ENCODE measurements at places on chromosomes 13 and 19.

GRCh38 chr19:30703645-30704044 lies 331.5 kb downstream of the ZNF536 start:
- no peak for DNase-seq

DNA sequence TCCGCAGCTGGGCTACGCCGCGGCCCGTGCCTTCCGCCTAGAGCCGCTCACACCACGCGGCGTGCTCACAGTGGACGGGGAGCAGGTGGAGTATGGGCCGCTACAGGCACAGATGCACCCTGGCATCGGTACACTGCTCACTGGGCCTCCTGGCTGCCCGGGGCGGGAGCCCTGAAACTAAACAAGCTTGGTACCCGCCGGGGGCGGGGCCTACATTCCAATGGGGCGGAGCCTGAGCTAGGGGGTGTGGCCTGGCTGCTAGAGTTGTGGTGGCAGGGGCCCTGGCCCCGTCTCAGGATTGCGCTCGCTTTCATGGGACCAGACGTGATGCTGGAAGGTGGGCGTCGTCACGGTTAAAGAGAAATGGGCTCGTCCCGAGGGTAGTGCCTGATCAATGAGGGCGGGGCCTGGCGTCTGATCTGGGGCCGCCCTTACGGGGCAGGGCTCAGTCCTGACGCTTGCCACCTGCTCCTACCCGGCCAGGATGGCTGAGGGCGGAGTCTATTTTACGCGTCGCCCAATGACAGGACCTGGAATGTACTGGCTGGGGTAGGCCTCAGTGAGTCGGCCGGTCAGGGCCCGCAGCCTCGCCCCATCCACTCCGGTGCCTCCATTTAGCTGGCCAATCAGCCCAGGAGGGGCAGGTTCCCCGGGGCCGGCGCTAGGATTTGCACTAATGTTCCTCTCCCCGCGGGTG lies 7.4 kb downstream of the DBP start:
- no peak for DNase-seq

GRCh38 chr19:10289167-10289835 lies 451 bp upstream of the ICAM5 start:
- DNase-seq: no peak

GRCh38 chr19:42226886-42227285 lies 6.8 kb downstream of the ZNF526 start:
- no peak for DNase-seq

DNA sequence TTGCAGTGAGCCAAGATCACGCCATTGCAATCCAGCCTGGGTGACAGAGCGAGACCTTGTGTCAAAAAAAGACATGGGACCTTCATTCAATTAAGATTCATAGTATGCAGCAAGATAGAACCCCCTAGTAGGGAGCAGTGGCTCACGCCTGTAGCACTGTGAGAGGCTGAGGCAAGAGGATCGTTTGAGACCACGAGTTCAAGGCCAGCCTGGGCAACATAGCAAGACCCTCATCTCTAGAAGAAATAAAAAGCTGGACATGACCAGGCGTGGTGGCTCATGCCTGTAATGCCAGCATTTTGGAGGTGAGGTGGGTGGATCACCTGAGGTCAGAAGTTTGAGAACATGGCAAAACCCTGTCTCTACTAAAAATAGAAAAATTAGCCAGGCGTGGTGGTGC lies 7.1 kb upstream of the LGALS7 start:
- DNase-seq: no peak

GRCh38 chr19:42270346-42271044 lies 1.4 kb downstream of the CIC start:
- no peak for DNase-seq

DNA sequence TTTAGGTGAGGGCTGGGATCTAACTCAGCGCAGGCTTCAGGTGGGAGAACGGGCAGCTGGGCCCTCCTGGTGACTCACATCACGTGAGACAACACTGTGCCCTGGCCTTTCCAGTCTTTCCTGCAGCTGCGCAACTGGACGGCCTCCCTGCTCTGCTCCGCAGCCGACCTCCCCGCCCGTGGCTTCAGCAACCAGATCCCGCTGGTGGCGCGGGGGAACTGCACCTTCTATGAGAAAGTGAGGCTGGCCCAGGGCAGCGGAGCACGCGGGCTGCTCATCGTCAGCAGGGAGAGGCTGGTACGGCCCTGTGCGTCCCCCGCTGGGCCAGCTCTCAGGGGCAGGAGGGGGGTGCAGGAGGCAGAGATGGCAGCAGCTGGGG lies 8.8 kb downstream of the SPPL2B start:
- DNase-seq: no peak

DNA sequence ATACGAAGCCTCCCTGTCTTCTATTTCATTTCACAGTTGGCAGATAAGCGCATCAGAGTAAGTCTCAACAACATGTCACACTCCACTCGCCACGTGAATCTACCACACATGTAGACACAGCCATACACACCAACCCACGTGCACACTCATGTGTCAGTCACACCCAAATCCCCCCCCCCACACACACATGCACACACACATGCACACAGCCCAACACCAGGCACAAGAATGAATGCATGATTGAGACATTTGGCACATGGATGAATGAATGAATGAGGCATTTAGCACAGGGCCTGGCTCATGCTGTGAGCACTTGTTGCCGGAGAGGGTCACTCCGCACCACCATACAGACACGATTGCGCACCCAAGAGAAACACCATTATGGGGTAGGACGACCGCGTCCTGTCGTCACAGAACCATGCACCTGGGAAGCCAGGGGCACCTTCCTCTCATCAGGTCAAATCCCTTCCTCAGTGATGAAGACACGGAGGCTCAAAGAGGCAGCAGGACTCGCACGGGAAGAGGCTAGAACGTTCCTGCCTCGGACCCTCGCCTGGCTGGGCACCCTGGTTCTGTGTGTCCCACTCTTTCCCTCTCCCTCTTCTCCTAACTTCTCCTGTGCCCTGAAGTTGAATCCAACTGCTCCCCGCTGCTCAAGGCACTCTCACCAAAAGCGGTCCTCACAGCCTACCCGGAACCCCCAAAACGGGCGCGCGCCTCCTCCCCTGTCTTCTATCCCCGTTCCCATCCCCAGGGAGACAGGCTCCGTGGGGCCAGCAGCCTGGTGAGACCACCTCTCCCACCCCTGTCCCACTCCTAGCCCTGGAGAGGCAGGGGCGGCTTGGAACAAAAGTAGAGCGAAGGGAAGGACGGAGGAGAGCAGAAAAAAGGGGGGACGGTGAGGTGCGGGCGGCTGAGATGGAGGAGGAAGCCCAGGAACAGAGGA lies 1.3 kb downstream of the MEIS3 start:
- DNase-seq: no peak

DNA sequence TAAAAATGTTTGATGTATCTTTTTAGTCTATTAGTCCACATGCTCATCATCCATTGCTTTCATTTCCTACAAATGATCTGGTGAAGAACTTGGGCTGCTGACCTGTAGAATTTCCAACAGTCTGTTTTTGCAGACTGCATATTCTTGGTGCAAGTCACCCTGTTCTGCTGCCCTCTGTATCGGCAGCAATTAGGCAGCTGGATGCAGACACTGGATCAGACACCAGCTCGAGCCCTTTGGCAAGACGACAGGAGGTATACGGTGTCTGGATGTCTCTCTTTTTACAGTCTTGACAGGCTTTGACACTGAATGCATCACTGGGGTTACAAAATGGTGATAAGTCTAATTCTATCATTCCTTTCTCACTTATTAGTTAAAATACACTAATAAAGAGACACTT lies 21.8 kb downstream of the MTRF1 start:
- no peak for DNase-seq

DNA sequence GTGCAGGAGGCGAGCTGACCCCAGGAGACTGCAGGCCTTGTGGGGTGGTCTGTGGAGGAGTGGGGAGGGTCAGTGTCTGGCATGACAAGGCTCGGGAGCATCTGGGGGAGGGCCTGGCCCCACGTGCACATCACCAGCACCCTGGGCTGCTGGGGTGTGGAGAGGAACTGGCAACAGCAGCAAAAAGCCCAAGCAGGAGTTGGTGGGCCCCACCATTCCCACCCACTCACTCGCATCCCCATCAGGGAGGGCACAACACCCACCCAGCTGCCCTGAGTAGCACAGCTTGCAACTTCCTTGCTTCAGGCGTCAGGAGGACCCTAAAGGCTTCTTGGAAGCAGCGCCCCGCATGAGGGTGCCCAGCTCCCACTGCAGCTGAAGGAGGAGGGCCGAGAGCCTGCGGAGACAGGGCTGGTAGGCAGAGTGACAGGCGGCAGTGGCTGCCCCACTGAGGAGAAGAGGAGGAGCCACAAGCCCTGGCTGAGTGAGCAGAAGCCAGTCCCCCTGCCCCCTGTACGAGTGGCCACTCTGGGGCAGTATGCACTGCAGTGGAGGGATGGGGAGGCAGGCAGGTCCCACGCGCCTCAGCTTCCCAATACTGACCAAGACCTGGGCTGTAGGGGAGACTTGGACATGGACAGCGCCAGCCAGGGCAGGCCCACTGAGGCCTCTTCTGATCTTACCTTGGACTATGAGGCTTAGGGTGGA lies 26.5 kb downstream of the ELL start:
- DNase-seq: no peak

DNA sequence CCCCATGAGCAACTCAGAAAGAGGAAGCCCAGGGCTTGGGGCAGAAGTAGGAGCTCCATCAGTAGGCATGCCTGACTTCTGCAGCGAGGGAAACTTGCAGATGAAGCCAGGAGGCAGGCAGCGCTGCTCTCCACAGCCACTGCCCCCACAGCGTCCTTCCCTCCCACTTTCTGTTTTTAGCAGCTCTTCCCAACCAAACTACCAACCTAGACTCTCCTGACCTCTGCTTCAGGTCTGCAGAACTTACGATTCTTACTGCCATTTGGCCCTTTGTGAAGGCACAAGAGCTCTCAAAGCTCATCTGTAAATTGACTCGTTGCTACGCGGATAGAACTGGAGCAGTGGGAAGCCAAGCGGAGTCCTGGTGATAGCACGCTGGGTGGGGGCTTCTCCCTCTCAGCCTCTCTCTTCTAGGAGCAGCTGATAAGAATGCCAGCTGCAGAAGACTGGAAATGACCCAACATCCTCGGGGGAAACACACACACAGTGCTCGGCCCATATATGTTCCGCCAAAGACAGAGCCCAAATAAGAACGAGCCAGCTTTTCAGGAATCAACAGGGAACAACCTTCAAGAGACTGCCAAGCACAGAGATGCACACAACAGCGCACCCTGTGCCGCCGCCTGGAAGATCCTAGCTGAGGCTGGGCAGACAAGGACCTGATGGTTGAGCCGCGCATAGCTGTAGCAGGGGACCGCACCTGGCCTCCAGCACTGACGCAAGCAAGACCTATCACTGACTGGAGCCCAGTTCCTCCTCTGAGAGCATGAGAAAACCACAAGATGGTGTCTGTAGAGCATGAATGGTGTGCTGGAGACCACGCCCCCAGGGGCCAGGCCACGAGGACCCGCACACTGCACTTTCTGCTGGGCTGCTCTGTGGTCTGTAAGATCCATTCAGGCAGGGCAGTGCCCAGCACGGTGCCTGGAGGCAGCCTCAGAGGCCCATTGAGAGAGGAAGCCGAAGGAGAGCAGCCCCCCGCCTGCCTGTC lies 15.9 kb upstream of the SLC35E1 start:
- DNase-seq: no peak

GRCh38 chr13:43195551-43195950 lies 172.2 kb downstream of the DNAJC15 start:
- DNase-seq: no peak

DNA sequence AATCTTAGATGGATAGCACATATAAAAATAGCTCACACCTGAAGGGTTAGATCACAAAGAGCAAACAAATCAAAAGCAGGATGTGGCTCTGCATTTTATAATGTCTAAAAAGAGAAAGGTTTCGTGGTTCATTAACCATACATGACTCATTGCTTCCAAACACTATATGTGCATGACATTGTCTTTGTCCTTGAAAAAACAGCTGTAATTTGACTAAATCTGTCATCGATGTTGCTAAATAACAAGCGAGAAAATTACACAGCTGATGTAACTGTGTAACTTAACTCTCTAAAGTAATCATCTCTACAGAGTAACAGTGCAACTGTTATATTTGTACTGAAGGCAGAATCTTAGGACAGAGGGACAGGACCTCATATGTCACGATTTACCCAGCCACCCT lies 383.1 kb upstream of the GPC6 start:
- DNase-seq: no peak

DNA sequence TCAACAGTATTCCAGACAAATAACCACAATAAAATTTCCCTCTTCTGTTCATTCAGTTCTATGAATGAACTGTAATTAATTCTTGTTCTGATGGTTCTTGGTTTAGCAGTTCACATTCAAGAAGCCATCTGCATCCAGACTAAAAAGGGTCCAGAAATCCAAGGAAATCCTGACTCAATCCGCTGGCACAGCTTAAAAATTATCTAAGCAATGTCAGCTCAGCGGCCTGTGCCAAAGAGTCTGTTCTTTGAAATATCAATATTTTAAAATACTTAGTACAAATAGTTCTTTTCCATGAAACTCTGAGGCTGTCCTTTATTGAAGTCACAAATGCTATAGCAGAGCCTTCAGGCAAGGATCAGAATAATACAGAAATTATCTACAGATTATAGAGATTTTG lies 57.2 kb downstream of the DHRS12 start:
- DNase-seq: no peak

- no peak for DNase-seq
These were observed 46.3 kb downstream of the CCNE1 start for GRCh38 chr19:29858000-29858596.

DNA sequence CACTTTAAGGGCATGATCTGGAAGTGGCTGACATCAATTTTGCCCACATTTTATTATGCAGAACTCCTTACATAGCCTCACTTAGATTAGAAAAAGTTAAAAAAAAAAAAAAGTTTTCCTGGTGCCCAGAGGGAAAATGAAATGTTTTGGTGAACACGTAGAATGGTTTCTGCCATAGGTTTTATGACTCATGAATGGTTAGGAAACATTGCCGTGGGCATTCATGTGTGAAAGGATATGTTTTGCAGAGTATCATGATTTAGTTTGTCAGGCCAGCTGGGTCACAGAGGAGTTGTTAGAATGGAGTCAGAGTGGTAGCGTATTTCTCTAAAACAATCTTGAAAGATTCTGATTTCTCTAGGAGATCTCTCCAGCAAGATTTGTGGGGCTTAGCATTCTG lies 133.8 kb downstream of the MRPL57 start:
- no peak for DNase-seq

DNA sequence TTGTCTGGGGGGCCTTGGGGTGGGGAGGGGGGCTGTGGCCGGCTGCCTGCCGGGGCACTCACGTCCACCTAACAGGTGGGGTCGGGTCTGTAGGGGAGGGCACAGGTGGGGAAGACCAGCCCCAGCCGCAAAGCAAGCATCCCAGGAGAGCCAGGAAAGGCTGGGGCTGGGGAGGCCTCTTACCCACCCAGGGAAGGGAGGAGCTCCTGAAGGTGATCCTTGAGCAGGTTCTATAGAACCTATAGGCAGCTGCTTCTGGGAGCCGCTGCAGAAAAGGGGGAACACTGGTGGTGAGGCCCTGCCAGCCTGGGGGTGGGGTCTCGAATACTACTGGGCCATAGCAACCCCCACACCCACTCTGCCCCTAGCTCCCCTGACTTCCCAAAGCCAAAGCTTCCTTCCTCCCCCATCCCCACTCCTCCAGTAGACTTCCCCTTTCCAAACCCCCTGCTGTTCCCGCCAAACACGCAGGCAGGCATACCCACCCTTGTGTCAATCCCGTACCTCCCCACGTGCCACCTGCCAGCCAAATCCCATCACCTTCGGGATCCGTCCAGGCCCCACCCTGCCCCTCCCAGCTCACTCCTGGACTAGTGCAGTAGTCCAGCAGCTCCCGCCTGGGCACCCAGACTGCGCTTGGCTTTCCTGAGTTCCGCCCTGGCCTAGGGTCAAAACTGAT lies 5.6 kb downstream of the KLF16 start:
- DNase-seq: no peak

- no peak for DNase-seq
These were observed 3.5 kb downstream of the GRTP1 start for GRCh38 chr13:113360446-113360845.

GRCh38 chr13:65460136-65460535 lies 1770.0 kb downstream of the PCDH9 start:
- no peak for DNase-seq
